ENCODE measurements at places on chromosomes 16 and 17.
A peak's percentile ranks its signal among the peaks of the same experiment; 100 is the strongest.

GRCh38 chr17:59542960-59543635 lies 22.3 kb upstream of the DHX40 start:
- no peak for DNase-seq

DNA sequence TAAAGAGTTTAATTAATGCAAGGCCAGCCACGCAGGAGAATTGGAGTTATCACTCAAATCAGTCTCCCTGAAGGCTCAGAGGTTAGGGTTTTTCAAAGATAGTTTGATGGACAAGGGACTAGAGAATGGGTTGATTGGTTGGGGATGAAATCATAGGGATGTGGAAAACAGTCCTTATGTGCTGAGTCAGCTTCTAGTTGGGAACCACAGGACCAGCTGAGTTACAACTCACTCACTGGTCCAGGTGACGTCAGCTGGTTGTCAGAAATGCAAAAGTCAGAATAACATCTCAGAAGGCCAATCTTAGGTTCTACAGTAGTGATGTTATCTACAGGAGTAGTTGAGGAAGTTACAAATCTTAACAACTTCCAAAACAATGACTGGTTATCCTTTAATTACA lies 47.6 kb downstream of the CPD start:
- DNase-seq: no peak

DNA sequence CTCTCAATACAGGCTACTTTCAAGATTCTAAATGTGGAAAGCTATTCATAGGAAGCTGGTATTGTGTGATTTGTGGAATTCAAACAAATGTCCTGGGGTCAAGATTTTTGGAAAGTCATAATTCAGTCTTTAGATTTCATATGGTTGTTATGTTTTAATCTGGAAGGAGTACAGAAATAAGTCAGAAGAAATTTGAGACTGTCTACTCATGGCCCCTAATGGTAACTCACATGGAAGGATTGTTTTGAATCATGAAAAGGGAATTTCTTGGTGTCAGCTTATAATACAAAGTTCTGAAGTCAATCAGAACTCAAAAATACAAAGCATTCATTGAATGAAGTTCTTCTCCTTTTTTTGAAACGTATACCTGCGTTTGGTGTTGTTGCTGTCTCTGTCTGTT lies 3.1 kb downstream of the KCNJ2 start:
- DNase-seq: no peak

DNA sequence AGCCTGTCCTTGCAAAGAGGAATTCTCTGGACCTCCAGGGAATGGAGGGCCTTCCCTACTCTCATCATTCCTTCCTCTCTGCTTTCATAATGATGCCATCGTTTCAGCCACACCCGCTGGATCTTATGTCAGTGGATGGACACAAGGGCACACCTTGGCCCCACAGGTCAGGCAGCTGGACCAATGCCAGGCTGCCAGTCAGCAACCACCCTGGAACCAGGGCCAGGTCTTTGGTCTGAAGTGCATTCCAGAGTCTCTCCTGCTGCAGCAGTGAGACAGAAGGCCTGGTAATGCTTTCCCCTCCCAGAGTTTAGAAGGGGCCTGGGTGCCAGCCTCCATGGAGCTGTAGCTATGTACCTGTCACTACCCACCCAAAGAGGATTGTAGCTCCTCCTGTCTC lies 7.4 kb downstream of the C1QL1 start:
- DNase-seq: no peak

DNA sequence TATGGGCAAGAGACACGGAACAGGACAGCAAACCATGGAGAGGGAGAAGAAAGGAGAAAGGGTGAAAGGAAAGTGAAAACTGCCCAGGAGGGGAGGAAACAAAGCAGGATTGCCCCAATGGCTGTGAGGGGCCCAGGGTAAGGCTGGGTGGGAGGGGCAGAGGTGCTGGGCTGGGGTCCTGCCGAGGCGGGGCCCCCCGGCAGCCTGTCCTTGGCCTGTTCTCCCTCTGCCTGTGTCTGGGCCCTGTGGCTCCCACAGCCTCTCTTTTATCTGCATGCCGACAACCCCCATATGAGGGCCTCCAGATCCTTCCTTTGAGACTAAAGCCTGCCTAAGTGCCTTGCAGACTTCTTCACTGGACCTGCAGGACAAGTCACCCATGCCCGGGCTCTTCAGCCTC lies 15.5 kb downstream of the ZNHIT3 start:
- no peak for DNase-seq

DNA sequence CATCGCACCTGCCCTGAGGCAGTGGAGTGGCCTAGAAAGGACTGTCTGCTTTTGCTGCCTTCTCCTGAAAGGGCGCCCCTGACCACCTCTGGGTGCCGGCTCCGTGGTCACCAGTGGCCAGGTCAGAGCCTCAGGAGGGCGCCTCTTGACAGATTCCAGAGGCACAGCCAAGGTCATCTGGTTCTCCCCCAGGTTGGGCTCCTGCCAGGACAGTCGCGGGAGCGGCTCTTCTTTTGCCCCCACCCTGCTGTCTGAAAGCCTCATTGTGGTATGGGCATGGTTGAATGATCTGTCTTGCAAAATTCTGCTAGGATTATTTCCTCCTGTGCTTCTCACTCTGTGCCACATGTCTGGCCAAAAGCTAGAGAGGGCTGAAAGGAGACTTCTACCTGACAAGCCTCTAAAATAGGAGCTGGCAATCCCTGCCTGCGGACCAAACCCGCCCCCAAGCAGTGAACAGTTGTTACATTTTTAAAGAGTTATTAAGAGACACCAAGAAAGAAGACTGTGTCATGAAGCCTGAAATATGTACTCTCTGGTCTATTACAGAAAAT lies 82.8 kb downstream of the SNX29 start:
- no peak for DNase-seq

DNA sequence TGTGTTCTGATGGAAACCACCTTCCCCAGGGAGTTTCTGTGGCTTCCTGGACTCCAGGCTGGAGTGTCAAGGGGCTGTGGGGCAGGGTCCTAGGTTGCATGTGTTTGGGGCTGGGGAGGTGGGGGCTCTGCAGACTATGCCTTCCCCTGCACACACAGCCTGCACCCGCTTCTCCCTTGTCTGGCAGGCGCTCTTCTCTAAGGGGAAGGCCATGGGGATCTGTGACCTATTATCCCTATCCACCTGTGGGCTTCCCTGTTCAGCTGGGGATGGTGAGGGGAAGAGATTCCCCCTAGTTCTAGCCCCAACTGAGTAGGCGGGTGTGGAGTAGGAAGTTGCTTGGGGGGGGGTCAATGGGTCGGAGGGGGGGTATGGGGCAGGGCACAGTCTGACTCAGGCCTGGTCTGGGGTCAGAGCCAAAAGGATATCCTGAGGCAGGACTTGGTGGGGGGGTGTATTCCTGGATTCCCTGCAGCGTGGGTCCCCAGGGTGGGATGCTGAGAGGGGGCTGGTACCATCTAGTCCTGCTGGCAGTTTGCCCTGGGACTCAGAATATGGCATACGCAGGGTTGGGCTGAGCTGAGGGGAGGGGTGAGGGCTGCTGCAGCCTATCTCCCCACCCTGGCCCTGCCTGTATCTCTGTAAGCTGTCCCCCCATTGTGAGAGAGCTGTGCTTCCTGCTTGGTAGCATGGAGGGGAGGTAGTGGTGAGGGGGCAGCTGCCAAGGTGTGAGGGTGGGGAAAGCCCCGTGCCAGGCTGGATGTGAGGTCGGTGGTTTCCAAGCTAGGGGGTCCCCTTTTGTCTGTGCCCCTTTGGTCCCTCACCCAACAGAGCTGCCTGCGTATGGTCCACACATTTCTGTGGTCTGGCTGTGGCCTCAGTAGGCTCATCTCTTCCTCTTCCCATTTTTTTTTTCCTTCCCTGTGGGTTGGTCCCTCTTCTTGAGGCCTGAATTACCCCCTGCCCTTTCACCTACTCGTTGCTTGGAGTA lies 14.7 kb downstream of the RARA start:
- peak; percentile 93 for DNase-seq

DNA sequence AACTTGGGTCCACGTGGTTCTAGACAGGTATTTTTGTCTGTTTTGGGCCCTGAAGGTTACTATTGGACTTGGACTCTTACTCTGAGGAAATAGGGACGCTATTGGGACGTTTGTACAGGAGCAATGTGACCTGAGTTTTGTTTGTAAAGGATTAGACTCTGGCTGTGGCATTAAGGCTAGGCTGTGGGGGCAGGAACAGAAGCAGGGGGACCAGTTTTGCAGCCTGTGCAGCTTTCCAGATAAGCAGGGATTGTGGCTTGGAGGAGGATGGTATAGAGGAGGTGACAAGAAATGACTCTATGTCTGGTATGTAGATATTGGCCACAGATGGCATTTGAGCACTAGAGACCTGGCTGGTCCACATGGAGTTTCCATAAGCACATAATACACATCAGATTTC lies 12.8 kb downstream of the NOD2 start:
- no peak for DNase-seq

Measured in CD4-positive, alpha-beta T cell treated with Interleukin-4 for 1 hour (primary cell).